ENCODE measurements at places on chromosomes 2 and 18.

GRCh38 chr2:72146347-72147302, 1.0 kb downstream of the CYP26B1 start:
- DNase-seq = no peak

DNA sequence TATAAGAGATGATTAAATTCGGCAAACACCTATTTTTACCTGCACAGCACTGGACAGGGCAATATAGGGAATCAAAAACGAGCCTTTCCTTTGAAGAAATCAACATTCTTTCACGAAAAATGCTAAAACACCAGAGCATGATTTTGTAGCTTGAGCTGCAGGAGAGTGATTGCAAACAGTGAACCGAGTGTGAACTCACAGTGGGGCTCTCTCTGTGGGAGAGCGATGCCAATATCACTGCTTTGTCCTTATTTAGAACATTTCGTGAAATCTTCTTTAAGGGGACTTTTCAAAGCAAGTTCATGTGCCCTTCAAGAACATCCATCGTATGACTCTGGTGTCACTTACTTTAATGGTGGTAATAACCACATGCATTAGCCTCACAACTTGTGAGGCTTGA, 238.8 kb downstream of the CD226 start:
- DNase-seq = no peak

DNA sequence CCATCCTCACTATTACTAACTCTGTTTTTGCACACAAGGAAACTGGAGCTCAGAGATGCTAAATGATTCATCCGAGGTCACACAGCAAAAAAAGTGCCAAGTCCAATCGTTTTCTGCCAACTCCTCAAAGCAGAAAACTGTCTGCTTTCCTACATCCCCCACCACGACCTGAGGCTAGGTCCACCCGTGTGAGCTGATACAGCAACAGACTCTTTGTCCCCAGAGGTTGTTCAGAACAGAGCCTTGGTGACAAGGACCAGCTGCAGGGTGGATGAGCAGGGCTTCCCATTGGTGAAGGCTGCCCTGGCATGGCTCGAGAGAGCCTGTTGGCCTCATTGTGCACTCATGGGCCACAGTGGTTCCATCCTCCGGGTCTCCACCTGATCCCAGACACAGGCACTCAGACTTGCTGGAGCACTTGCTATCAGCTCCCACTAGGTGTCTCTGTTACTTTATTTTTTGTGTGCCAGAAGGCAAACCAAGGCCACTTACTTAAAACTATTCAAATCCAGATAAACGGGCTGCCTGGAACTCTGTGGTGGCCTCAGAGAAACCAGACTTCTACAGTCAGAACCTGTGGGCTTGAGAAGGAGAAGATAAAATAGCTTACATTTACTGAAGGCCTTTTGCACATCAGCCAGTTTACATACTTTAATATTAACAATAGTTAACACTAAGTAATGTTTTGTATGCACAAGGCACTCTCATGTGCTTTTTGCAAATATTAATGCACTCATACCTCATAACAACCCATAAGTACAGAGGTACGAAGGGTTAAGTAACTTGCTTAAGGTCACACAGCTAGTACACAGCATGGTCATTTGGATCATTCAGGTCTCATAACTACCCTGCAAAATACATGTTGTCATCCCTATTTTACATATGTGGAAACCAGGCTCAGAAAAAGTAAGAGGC, 62.9 kb upstream of the CTIF start:
- DNase-seq = peak; percentile 57

- no peak for DNase-seq
These were observed 588 bp upstream of the FOXI3 start for GRCh38 chr2:88452980-88453582.

- no peak for DNase-seq
These were observed 264.0 kb upstream of the SMIM21 start for GRCh38 chr18:75691483-75691882.

- no peak for DNase-seq
These were observed 1.1 kb upstream of the APCDD1 start for GRCh38 chr18:10453261-10453805.

DNA sequence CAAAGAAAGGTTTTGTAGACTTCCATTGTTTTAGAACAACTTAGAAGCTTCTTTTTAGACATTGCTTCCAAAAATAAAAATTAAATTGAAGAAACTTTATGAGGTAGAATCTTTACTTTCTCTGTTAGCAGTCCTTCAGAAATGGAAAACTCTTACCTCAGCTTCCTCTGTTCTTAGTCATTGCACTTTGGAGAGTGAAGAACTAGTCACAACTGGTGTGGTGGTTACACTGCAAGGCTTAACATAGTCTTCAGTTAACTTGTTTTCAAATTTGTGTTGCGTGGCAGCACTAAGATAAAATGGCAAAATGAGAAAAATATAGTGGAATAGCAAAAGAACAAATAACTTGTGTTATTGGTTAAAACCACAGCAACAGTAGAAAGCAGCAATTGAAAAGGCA, 332.6 kb downstream of the KIAA1328 start:
- no peak for DNase-seq

- no peak for DNase-seq
These were observed 8.6 kb upstream of the MTX2 start for GRCh38 chr2:176260689-176261088.

DNA sequence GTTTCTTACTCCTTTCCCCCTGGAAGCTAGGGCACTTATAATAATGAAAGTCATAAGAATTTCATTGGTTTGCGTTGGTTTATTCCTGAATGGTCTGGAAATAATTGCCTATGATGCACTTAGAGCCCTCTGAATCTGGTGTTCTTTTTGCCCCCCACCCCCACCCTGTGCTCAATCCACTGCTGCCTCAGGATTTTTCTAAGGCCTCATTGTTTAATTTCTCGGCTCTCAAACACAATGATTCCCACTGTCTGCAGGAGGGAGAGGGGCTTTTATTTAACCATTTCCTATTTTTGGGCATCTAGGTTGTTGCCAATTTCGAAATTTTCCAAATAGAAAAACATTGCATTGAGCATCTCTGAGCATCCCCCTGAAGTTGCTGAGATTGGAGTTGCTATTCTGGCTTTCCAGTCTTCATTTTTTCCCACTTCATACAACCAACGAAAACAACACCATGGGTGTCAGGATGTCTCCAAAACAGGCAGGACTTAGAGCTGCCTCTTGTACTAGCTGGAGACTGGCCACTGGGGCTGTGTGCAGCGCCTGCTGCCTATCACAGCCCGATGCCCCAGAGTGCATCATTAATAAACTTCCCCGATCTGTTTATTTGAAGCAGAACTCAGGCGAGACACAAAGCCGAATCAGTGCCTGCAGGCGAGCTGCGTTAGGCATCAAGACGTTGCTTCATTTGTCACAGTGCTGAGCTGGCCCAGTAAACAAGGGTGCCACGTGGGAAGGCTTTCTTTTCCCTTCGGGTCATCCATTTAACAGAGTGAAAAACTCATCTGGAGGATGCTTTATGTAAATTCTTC, 1.8 kb upstream of the PCARE start:
- DNase-seq = peak; percentile 68

GRCh38 chr2:16537347-16537746, 128.3 kb downstream of the CYRIA start:
- DNase-seq = no peak

- no peak for DNase-seq
These were observed 12.6 kb upstream of the LPIN2 start for GRCh38 chr18:3025544-3025943.

GRCh38 chr2:223649554-223650533, 47.7 kb upstream of the SCG2 start:
- no peak for DNase-seq

GRCh38 chr2:62741127-62741526, 35.6 kb downstream of the EHBP1 start:
- DNase-seq = no peak

DNA sequence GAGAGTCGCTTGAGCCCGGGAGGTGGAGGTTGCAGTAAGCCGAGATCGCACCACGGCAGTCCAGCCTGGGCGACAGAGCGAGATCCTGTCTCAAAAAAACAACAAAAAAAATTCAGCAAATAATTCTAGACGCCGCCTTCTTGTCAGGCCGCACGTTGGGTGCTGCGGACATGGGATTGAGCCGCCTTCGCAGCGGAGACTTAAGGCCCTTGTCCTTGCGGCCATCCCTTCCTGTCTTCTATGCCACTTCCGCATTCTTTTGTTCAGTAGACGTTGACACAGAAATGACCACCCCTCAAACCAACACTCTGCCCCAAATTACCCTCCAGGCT, 15.8 kb downstream of the PTPN18 start:
- no peak for DNase-seq

DNA sequence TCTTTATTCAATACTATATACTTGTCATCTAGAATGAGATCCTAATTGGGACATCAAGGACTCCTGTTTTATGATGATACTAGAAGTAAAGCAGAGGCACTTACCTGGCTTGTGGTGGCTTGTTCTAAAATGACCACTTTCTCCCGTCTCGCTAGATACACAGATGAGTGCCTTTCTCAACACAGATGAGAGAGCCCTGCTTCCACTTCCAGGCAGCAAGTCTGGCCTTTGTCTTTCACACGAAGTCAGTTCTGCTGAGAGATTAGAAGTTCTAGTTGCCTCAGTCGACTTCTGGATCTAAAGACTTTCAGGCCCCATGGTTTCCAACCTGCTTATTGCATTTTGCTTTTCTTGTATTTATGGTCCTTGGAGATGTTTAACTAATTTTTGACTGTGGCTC, 70.3 kb downstream of the PPP1R1C start:
- no peak for DNase-seq

DNA sequence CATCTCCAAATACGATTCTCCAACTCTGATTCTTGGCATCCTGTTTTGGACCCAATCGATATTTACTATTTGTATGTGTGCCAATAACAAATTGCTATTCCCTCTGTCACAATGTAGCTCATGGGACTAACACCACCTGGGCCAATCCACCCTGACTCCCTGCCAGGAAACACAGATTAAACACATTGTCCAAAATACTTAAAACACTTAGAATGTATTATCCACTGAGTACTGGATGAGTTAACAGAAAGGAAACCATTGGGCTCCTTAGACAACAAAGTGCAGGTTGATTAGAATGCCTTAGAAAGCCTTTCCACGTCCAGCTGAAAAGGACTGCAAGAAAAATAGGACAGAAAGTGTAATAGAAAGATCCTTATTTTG, 79.4 kb upstream of the ARHGAP28 start:
- no peak for DNase-seq

DNA sequence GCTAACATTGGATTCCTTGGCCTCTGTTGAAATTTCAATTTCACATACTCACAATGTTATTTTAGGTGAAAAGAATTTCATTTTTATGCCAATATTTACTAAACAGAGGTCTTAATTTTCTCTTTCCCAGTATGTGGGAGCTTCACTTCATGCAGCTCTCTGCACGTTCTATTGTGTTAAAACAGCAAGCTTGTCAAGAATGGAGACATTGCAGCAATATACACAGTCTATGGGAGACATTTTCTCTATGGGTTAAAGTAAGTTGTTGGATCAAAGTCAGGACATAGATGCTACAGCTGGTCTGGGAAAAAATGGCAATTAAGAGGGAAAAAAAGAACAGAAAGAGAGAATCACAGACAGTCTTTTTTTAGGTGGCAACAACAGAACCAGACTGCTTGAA, 70.4 kb upstream of the ARHGAP15 start:
- no peak for DNase-seq

GRCh38 chr2:110812726-110813645, 80.6 kb downstream of the ACOXL start:
- DNase-seq = no peak

DNA sequence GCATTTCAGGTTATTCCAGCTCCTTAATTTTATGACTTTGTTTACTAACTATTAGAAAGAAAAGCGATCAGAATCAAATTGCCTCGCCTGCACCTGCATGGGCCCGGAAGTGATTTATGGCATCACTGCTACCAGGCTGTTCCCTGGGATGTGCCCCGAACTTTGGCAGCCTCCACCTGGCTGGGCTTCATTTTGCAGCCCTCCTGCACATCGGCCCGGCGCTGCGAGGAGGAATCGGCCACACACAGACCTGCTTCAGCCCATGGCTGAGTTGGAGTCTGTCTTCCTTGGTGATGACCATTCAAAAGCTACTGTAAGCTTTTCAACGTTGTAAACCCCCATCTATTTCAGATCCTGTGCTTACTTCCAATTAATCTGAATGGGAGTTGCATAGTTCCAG, 638.0 kb downstream of the RNF144A start:
- DNase-seq = no peak

DNA sequence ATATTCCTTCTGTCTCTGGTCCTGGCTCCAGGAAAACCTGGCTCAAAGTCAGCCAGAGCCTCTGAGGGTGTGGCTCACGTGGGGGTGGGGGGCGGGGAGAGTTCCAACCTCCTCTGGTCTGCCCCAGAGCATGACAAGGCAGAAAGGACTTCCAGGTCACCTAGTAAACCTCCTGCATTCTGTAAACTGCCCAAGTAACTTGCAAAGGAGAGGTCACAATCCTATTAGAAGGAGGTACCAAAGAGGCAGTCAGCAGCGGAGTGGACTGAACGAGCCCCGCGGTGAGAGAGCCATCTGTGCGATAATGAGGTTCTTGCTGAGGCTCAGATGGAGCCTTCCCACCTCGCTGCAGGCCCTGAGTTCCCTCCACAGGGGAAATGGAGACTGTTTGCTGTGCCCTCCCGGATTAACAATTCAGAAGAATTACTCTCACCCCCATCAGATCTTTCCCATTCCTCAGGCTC, 58.9 kb upstream of the GATA6 start:
- DNase-seq = no peak

DNA sequence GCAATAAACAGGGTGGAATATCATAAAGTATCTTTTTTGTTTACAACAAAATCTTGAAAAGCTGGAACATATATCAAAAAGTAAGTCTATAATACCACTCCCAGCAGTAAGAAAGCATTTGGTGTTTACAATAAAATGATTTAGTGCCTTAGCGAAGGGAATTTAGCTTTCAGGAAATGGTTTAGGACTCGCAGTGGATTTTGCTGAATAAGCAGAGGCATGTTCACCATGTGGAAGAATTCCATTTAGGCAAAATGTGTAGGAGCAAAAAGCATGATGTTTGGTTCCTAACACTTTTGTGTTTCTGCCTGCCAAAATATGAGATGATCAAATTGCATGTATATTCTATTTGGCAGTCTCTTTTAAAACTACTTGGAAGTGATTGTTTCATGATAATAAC, 163.6 kb downstream of the AGPS start:
- DNase-seq = no peak

DNA sequence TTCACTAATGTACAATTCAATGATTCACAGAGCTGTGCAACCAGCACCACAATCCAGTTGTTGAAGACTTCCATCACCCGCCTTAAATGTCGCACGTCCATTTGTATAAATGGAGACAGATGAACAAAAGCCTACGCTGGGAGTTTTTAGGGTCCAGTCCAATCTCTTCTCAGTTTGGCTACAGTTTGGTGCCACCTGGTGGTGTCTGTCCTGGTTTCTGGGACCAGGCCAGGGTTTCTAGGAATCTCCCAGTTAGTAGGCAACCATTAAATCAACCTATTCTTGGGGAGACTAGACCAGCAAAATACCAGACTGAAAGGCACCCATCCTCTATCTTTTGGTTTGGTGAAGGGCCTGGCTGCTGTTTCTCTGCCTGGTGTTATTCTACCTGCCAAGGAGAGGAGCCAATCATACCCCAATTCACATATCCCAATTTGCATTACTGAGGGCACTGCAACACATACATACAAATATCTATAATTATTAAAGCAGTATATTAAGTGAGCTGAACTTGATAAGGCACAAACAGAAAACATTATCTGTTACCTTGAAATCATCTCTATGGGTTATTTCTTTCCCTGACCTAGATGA, 3.2 kb upstream of the DDX1 start:
- no peak for DNase-seq

- no peak for DNase-seq
These were observed 26.0 kb upstream of the C1QL2 start for GRCh38 chr2:119184512-119184911.
